ENCODE measurements at places on chromosomes 5 and 9. TPM values are rescaled to one million over a fixed set of nuclear protein-coding genes. Genes with fewer than 3 reads are reported as not detected.

DNA sequence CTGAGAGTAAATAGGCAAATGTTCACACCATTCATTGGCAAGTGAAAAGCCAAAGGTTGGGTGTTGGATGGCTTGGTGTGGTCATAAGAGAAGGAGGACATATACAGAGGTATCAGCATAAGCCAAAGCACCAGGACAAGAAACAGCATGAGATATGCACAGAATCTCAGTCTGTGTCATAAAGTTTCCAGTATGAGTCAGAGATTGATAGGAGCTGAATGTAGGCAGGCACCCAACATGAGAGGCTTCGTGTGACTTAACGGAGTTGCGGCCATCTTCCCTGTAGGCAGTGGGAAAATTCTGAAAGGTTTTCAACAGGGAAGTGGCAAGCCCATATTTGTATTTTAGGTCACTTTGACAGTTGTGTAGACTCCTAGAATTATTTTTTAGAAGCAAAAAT, 54.5 kb downstream of the SNCAIP start:
- no peaks in the 10 kb centered on the region for H3K27me3 ChIP-seq
- H3K27ac ChIP-seq: no peak overlapping the region
- no peaks in the 10 kb centered on the region for H3K36me3 ChIP-seq
- H3K4me3 ChIP-seq: no peak overlapping the region
- H3K4me1 ChIP-seq: no peaks in the 10 kb centered on the region

DNA sequence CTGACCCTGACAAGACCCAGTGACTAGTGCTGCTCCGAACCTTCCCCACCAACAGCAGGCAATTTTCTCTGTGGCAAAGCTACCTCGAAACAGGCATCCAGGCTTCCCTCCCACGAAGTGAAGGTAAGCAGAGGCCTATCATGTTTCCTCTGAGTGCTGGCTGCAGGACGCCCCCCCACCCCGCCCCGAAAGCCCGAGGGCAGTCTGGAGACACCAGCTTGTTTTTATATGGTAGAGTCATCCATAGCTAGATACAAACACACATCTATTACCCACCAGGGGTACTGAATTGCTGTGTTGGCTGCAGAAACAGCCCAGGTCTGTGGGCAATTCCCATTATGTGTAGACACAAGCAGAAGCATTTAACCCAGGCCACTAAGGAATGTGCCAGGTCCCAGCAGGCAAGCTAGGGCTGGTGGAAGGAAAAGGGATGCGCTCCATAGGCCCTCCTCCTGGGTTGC, 40.4 kb downstream of the LIX1 start:
- H3K4me1 ChIP-seq: peaks cover 1% of the 10 kb centered on the region
- H3K4me3 ChIP-seq: no peak overlapping the region
- peaks cover 48% of the 10 kb centered on the region for H3K27me3 ChIP-seq
- H3K36me3 ChIP-seq: no peaks in the 10 kb centered on the region

DNA sequence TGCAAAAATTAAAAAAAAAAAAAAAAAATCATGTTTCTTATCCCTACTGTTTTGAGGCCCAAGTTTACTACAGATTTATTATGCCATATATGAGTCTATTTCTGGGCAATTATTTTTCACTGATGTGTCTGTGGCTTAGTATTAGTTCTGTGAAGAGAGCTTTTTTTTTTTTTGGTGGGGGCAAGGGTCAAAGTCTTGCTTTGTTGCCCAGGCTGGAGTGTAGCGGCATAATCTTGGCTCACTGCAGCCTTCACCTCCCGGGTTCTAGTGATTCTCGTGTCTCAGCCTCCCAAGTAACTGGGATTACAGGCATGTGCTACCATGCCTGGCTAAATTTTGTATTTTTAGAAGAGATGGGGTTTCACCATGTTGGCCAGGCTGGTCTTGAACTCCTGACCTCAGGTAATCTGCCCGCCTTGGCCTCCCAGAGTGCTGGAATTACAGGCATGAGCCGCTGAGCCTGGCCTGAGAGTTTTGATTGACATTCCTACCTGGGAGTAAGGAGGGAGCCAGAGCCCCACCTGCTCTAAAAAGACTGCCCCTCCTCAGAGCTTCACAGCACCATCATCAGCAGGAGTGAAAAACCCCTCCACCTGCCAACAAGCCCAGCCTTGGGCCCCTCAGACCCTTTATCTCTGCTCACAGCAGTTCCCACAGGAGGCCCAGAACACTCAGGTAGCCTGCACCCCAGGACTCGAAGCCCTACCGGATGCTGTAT, 36.1 kb upstream of the JADE2 start:
- H3K27ac ChIP-seq: no peak overlapping the region
- H3K27me3 ChIP-seq: no peaks in the 10 kb centered on the region
- no peak overlapping the region for H3K4me3 ChIP-seq
- DNase-seq: no peak
- no peaks in the 10 kb centered on the region for H3K36me3 ChIP-seq

DNA sequence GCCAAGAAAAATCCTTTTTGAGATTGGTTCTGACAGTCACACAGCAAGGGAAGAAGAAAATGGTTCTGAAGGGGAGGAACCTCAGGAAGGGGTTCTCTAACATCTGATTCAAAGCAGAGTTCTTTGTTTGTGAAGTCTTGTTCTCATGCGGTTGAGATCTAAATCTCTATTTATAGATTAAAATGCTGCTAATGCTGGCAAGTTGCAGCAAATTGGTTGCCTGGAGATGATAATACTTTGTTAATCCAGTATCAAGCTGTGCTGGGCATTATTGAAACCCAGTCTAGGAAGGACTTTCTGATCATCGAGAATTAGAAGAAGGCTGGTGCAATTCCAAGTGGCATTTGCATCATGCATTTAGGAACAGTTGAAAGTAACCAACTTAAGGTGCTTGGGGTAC, 34.0 kb upstream of the SLC28A3 start:
- no peak overlapping the region for H3K4me3 ChIP-seq
- no peak for DNase-seq
- H3K27me3 ChIP-seq: peaks cover 15% of the 10 kb centered on the region
- H3K36me3 ChIP-seq: no peaks in the 10 kb centered on the region
- no peaks in the 10 kb centered on the region for H3K4me1 ChIP-seq

DNA sequence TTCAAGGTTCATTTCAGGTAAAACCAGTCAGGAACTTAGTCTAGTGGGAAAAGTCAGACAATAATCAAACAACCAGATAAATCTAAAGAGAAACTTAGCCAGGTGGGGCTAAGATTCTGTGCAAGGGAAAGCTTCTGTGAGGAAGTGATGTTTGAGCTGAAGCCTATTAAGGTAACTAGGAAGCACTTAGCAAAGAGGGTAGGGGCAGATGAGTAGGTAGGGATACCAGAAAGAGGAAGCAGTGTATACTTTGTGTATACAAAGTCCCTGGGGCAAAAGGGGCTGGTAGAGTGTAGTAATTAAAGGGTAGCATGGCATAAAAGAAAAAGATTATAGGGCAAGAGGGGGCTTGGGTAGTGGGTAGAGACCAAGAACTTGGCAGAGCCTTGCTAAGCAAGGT, 3.6 kb upstream of the SPATA24 start:
- no peak overlapping the region for H3K4me3 ChIP-seq
- no peak for DNase-seq
- peak overlapping the region; percentile 9 for H3K27ac ChIP-seq
- H3K36me3 ChIP-seq: peaks cover 19% of the 10 kb centered on the region
- H3K4me1 ChIP-seq: peaks cover 29% of the 10 kb centered on the region
- no peaks in the 10 kb centered on the region for H3K27me3 ChIP-seq

DNA sequence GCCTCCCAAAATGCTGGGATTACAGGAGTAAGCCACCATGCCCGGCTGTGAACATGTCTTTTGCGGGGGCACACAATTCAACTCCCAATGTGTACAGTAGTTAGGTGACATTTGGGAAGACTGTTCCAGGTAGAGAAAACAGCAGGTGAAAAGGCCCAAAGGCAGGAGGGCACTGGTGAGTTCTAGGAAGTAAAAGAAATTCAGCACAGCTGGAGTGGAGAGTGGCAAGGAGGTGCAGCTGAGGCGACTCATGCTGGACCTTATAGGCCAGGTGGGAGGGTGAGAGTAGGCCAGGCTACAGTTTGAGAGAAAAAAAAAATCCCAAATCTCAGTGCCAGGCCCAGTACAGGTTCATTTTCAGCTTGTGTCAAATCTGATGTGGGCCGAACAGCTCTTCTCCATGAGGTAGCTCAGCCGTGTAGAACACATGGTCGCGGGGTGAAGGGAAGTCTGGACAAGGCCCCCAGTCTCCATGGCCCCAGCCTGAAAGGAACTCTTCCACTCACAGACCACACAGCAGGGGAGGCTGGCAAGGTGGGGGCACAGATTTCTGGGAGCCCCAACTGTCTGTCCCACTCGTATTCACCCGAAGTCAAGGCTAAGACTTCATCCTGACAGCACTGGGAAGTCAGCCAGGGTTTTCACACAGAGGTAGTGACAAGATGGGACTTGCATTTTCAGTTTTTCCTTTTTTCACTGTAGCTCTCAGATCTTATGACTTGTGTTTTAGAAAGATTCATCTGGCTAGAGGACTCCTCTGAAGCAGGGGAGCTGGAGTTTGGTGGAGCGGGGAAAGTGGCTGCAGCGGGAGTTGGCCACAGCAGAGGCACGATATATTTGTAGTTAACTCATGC, 4.5 kb upstream of the HNRNPAB start:
- no peaks in the 10 kb centered on the region for H3K4me1 ChIP-seq
- H3K36me3 ChIP-seq: peaks cover 4% of the 10 kb centered on the region
- H3K4me3 ChIP-seq: no peak overlapping the region
- no peak for DNase-seq
- no peak overlapping the region for H3K27ac ChIP-seq

GRCh38 chr9:90898228-90898627, 96.6 kb downstream of the SYK start:
- H3K4me1 ChIP-seq: no peaks in the 10 kb centered on the region
- H3K4me3 ChIP-seq: no peak overlapping the region
- H3K27me3 ChIP-seq: peaks cover 7% of the 10 kb centered on the region
- DNase-seq: no peak
- no peak overlapping the region for H3K27ac ChIP-seq
- H3K36me3 ChIP-seq: no peaks in the 10 kb centered on the region

DNA sequence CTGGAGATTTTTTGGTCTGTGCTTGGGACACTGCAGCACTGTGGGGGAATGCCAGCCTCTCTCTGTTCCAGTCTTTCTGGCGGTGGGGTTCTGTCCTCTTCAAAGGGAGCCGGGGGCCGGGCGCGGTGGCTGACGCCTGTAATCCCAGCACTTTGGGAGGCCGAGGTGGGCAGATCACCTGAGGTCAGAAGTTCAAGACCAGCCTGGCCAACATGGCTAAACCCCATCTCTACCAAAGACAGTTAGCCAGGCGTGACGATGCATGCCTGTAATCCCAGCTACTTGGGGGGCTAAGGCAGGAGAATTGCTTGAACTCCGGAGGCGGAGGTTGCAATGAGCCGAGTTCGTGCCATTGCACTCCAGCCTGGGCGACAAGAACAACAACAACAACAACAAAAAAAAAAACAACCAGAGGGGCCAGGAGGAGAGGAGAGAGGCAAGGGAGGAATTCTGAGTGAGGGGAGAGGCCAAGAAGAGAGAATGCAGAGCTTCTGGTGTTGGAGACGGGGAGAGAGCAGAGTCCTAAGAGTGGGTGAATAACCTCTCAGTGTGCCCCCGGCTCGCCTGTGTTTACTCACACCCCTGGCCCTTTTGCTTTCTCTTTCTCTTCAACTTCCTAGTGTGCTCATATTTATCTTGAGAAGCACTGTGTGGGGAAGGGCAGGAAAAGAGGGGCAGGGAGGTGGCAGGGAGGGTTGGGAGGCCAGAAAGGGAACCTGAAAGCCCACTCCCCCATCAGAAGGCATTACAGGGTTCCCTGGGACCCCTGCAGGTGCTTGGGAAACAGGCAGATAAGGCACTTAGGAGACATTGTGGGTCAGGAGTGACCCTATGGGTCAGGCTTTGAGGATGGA, 3.2 kb upstream of the SET start:
- peaks cover 37% of the 10 kb centered on the region for H3K4me1 ChIP-seq
- peaks cover 14% of the 10 kb centered on the region for H3K36me3 ChIP-seq
- DNase-seq: peak; percentile 44
- H3K4me3 ChIP-seq: peak overlapping the region; percentile 95

GRCh38 chr5:107437154-107437553, 233.6 kb downstream of the EFNA5 start:
- no peak for DNase-seq
- H3K36me3 ChIP-seq: no peaks in the 10 kb centered on the region
- no peak overlapping the region for H3K4me3 ChIP-seq
- peaks cover 5% of the 10 kb centered on the region for H3K27me3 ChIP-seq
- no peak overlapping the region for H3K27ac ChIP-seq

DNA sequence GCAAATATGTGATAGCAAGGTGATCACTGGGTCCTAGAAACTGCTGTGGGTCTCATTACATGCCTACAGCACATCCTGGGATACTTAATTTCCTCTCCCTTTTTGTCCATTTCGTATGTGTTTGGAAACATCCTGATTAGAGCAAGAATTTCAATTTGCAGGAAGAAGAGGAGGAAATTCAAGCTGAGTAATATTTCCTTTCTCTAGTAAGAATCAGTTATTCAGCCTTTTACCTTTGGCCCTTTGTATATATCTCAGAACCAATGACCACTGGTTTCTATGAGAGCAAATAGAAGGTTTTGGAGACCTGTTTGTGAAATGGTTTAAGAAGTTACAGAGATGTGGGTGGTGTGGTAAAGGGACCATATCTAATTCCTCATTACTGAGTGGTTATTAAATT, 171.6 kb downstream of the RMI1 start:
- H3K4me3 ChIP-seq: no peak overlapping the region
- peaks cover 11% of the 10 kb centered on the region for H3K27me3 ChIP-seq
- no peaks in the 10 kb centered on the region for H3K36me3 ChIP-seq
- H3K4me1 ChIP-seq: no peaks in the 10 kb centered on the region
- no peak for DNase-seq

- H3K36me3 ChIP-seq: peaks cover 36% of the 10 kb centered on the region
- H3K4me3 ChIP-seq: no peak overlapping the region
- no peak for DNase-seq
- H3K27ac ChIP-seq: no peak overlapping the region
Measured at GRCh38 chr5:169946743-169947295, 33.5 kb downstream of the INSYN2B start.

DNA sequence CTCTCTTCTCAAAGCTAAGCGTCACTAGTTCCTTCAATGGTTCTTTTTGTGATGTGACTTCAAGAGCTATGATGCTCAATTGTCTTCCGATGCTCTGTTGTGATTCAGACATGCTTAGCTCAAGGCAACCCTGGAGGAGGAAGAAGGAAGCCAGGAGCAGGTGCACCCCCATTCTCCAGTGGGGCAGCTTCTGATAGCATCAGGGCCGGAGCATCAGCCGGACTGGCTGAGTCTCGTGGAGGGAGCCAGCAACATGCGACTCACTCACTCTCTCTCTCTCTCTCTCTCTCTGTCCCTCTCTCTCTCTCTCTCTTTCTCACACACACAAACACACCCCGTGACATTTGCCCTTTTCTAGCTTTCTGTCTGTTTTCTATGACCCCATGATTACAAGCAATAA, 140.2 kb downstream of the HSD17B3 start:
- peaks cover 16% of the 10 kb centered on the region for H3K27me3 ChIP-seq
- H3K27ac ChIP-seq: no peak overlapping the region
- DNase-seq: no peak

GRCh38 chr9:123723135-123723875, 206.6 kb downstream of the DENND1A start:
- no peak overlapping the region for H3K27ac ChIP-seq
- H3K4me3 ChIP-seq: no peak overlapping the region
- DNase-seq: no peak
- H3K27me3 ChIP-seq: no peaks in the 10 kb centered on the region

KCNV2 gene
- total RNA-seq: not detected

IFNK gene
- not detected for total RNA-seq

HRCT1 gene
- total RNA-seq: not detected

SLC34A1 gene
- total RNA-seq: not detected

WNK2 gene
- 1.2 TPM for total RNA-seq

CDC20B gene
- 0.18 TPM for total RNA-seq

SPINK6 gene
- total RNA-seq: not detected

All from activated T-helper 2 cell treated with anti-CD3 and anti-CD28 coated beads, Interferon-gamma antibody, Interleukin-2, Interleukin-4, amounts not matched to agents 10 μg/mL and 5 μg/mL and 100 μg/mL, durations not matched to agents 14 hours and 24 hours and 36 hours (primary cell).